ENCODE measurements at places on chromosomes 11 and 22.

GRCh38 chr11:35006389-35007128 is 90.1 kb downstream of the PDHX start:
- DNase-seq = peak; percentile 35

DNA sequence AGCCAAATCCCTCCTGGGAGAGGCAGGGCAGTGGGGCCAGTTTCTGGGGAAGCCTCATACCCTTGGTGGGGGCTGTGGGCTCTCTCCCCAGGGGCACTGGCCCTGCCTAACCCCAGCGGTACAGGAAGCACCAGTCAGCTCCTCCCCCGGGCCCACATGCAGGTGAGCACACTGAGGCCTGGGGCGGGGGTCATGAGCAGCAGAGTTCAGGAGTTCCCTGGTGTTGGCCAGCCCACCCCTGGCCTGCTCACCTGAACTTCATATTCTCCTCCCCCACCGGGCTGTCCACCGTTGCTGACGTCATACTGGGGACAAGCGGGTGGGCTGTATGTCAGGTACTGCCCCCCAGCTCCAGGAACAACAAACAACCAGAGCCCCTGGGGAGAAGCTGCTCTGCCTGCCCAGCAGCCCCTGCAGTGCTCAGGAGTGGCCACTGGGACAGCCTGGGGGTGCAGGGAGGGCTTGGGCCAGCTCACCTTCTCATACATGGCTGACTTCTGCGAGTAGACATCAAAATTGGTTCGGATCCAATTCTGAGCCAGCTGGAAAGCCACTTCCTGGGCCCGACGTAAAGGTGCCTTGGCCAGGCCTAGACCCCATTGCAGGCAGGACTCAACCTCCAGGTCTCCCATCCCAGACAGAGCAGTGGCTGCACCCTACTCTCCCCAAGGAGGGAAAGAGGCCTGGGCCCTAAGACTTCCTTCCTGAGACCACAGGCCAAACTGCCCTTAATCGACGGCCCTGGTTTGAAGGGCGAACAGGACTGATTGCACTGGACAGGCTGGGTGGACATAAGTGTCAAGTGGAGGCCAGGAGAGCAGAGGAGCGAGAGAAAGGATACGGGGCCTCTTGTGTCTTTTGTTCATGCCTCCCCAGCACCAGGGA is 20.8 kb downstream of the TREH start:
- no peak for DNase-seq

DNA sequence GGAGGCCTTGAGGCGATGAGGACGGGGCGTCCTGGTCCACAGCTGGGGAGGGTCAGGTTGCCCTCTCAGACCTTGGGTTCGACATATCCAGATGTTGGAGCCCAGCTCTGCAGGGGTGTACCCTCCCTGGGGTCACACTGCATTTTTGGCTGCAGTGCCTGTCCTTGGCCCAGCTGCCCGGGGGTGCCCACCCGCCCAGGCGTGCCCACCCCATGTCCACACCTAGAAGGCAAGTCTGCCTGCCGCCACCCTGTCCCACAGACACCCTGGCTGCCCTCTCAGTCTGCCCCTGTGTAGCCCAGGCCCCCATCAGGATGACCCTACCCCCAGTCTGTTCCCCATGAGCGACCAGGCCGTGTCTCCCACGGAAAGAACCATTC is 3.0 kb downstream of the LSP1 start:
- DNase-seq = no peak

GRCh38 chr11:47861728-47862127 is 13.6 kb upstream of the NUP160 start:
- DNase-seq = peak; percentile 71

DNA sequence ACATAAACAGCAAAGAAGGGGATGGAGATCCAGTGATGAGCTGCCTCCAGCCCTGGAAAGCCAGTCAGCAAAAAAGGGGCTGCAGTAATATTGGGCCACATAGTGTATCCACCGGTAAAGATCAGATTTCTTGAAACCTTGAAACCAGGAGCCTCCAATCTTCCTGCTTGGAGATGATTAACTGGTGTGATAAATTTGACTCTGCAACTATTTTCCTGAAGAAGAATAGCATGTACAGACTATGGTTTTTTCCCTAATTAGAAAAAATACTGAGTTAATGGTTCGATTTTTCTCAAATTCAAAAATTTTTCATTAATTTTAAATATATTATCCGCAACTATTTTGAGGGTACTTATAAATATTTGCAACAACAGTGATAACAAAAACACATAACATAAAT is at the start of gene OR51B2:
Gene OR51B2, minus strand, starts transcription at position 101 of the 400 bp plus-strand sequence. Its CDS starts 0 bp downstream, at position 101.
- DNase-seq = no peak

- DNase-seq = peak; percentile 6
Measured at GRCh38 chr11:24496386-24496735, 492 bp upstream of the LUZP2 start.

GRCh38 chr22:49355211-49355920 is 472.3 kb downstream of the BRD1 start:
- DNase-seq = no peak

GRCh38 chr11:96781082-96781481 is 391.3 kb downstream of the JRKL start:
- DNase-seq = no peak

DNA sequence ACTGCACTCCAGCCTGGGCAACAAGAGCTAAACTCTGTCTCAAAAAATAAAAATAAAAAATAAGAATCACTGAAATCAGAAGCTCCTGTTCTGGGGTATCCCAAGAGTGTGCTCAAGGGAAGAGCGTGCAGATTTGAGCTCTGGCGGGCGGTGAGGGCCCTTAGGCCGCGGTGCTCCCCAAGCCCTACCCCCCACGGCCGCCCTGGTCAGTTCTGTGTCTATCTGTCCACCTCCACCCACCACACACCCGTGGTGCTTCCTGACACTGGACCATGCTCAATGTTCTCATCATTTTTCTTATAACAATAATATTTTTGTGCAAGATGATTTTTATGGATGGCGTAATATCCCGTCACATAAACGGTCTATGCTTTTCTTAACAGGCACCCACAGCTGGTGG is 71.1 kb downstream of the RTL6 start:
- DNase-seq = no peak

DNA sequence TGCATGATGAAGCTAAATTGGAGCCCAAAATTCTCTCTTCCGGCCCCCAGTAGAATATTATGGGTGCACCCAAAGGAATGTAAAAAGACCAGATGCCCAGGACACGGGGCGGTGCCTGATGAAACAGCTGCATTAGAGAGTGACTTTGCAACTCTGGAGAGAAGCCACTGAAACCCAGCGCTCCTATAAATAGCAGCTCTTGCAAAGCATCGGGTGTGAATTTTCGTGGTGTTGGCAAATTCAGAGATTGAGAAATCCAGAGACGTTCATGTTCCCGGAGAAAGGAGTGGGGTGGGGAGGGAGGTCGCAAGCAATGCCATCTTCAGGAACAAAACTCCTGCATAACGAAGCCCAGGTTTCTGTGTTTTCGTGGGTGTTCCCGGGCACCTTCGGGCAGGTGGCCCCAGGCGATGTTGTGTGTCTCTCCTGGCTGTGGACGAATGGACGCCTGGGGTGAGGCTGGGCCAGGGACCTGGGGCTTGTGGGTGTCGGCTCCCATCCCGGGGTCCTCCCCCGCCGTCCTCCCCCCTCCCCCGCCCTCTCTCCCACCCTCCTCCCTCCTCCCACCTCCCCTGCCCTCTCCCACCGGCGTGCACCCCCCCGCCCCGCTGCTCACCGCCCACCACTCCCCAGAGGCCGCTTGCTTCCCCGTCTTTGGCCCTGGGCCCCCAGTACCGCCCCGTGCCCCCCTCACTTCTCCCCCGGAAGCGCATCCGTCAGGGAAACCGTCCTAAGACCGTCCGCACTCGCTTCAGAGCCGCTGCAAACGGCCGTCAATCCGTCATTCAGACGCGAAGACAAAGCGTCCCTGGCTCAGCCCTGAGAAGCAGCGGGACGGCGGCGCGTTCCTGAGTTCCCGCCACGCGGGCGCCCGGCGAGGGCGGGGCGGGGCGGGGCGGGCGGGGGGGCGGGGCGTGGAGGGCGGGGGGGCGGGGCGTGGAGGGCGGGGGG is 26.7 kb upstream of the TOLLIP start:
- peak; percentile 88 for DNase-seq

GRCh38 chr11:26947904-26948639 is 45.8 kb upstream of the FIBIN start:
- peak; percentile 66 for DNase-seq

- DNase-seq = peak; percentile 58
Measured at GRCh38 chr11:74311352-74311926, at the start of gene P4HA3. Gene P4HA3, minus strand, starts transcription at chr11:74311640. Its CDS starts 29 bp downstream, at chr11:74311611.

DNA sequence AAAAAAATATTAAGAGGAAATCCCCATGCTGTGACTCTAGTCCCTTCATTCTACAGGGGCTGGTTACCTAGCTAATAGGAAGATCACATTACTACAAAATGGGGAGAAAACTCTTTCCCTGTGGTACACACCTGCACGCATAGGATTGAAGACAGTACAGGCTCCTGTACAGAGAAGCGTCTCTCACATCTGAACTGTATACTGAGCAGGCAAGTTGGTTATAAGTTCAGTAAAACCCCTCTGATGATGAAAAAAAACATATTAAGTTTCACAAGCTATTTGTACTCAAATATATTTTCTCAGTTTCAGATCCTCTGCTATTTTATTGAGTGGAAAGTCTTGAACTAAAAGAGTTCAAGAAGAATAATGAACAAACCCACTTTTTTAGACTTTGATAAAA is 156.9 kb upstream of the HSD17B12 start:
- DNase-seq = no peak

DNA sequence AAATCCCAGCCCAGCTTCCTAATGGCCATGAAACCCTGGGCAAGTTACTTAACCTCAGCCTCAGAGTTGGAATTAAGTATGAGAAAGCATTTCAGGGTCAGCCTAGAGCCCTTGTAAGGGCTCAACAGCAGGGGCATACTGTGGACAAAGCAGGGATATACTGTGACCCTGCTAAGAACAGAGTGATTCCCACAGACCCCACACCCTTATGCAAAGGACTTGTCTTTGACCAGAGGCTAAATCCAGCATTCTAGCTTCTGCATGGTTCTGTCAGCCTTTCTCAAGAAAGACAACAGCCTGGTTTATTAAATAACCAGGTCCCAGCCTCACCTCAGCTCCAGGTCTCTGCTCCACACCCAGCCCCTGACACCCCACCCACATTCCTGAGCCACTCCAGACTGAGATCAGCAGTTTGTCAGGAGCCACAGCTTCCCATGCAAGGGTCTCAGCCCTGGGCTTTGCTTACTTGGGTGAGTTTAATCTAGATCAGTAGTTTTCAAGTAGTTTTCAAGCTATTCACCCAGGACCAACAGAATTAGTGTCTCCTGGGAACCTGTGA is 69.2 kb downstream of the GALNT18 start:
- no peak for DNase-seq

DNA sequence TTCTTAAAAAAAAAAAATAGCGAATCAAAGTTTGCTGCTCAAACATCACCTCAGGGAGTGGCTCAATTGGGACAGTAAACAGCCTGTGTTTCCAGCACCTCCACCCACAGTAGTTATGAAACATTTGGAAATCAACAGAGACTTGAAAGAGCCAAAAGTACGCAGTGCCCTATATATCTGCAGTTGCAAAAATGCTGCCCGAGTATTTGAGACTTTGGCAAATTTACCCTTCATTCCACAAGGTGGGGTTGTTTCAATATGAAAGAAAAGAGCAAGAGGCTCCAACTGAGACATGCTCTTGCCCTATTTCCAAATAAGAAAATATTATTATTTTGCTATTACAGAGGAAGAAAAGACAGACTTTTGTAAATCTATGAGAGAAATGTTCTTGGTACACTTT is 851.1 kb upstream of the RAG2 start:
- DNase-seq = peak; percentile 56

DNA sequence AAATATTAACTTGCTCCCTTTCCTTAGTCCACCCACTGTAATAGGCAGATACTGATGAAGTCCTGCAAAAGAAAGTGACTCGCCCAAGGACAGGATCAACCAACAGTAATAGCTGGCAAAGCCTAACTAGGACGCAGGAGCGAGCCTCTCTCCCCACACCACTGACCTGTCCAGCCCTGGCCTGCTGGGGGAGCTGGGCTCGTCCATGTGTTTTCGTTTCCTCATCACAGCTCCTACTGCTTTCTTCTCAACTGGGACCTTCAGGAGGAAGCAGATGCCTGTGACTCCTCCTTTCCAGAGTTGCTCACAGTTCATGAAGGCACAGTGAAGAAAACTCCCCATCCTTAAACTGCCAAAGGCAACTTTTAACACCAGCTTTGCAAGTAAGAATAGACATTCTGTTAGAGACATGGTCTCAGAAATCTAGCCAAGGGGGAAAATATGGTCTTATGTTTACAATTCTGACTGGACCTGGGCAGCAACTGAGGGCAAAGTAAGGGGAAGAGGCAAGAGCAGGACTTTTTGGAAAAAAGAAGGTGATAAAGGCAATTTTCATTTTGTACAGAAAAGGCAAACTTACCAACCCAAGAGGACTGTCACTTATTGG is 11.6 kb upstream of the GPHA2 start:
- DNase-seq = peak; percentile 15

- DNase-seq = no peak
Measured at GRCh38 chr11:12413141-12414052, 36.0 kb downstream of the PARVA start.

DNA sequence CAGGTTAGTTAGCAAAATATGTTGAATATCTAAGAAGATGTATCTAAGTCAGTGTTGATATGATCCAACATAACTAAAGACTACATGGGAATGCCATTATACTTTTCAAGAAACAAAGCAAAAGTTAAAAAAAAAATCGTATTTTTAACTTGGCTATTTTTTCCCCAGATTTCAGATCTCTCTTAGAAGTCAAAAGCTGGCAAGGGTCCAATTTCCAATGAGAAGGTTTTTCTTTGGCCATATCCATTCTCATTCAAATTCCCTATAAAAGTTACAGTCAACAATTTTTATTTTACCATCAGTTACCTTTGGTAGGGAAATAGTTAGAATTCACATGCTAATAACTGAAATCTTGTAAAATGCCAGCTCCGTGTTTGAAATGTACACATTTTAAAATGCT is 70.5 kb upstream of the FAT3 start:
- no peak for DNase-seq

- DNase-seq = no peak
Measured at GRCh38 chr11:88378422-88379066, 41.0 kb upstream of the CTSC start.

Data from iris pigment epithelial cell (primary cell).